DMS53 (cell line): ENCODE measurements at places on chromosomes 12 and 14.

GRCh38 chr14:74829251-74829650 lies 46.7 kb downstream of the PROX2 start:
- DNase-seq: no peak

GRCh38 chr14:100900837-100901390 lies 2.6 kb downstream of the RTL1 start:
- DNase-seq: peak; percentile 11

DNA sequence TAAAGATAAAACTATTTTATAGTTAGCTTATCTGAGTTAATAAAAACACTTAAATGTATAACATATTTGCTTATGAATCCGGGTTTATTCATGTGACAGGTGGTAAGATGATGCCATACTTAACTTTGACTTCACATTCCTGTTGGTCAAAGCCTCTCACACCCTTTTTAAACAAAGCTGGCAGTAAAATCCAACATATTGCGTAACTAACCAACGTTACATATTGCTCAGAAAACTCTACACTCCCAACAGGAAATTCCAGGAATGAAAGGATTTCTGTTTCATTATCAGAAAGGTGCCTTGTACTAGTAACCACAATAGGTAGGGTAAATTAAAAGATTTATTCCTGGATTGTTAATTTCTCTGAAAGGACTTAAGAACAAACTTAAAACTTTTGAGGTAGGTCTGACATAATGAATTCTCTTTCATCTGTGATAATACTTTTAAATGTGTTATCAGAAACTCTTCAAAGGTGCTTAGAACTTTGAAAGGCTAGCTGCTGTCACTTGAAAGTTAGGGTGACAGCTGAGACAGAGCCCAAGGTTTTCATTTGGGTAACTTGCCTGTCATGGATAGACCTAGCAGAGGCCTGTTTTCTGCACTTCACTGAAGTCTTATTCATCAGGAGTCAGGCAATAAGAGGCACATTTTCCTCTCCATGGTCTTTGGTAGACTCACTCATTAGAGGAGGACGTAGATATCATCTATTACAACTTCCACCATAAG lies 23.8 kb upstream of the CATSPERB start:
- peak; percentile 29 for DNase-seq

DNA sequence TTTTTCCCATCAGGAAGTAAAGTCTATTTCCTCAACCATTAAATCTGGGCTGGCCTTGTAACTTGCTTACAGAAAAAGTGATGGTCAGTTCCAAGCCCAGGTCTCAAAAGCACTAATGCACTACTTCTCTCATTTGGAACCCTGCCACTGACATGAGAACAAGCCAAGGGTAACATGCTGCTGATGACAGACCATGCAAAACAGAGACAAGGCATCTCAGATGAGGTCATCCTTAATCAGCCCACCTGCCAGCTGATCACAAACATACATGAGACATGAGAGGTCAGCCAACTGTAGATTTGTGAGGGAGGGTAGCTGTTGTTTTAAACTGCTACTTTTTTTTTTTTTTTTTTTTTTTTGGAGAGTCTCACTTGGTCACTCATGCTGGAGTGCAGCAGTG lies 16.2 kb downstream of the TWF1 start:
- peak; percentile 68 for DNase-seq

DNA sequence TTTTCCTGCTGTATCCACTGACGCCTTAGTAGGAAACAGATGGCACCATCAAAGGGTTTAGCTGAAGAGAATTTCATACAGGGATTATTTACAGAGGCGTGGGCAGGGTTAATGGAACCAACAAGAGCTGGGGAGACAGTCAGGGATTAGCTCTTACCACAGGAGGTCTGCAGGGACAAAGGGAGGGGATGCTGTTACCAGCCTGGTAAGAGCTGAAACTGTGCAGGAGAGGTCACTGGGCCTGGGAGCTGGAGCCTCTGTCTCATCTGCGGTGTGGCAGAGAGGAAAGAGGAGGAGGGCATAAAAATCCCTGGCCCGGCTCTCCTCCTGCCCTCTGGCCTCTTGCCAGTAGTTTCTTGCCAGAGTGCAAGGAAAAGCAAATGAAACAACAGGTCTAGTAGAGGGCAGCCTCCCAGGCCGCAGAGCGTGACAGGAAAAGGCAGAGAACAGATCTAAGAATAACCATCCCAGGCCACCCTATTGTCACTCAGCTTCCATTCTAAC lies 18.9 kb upstream of the POC1B start:
- peak; percentile 90 for DNase-seq

GRCh38 chr14:100777366-100777817 lies 48.5 kb upstream of the MEG3 start:
- no peak for DNase-seq

- DNase-seq: no peak
Observed at GRCh38 chr12:104712968-104713367, 245.1 kb downstream of the SLC41A2 start.

GRCh38 chr12:106141452-106141851 lies 2.7 kb upstream of the NUAK1 start:
- no peak for DNase-seq

DNA sequence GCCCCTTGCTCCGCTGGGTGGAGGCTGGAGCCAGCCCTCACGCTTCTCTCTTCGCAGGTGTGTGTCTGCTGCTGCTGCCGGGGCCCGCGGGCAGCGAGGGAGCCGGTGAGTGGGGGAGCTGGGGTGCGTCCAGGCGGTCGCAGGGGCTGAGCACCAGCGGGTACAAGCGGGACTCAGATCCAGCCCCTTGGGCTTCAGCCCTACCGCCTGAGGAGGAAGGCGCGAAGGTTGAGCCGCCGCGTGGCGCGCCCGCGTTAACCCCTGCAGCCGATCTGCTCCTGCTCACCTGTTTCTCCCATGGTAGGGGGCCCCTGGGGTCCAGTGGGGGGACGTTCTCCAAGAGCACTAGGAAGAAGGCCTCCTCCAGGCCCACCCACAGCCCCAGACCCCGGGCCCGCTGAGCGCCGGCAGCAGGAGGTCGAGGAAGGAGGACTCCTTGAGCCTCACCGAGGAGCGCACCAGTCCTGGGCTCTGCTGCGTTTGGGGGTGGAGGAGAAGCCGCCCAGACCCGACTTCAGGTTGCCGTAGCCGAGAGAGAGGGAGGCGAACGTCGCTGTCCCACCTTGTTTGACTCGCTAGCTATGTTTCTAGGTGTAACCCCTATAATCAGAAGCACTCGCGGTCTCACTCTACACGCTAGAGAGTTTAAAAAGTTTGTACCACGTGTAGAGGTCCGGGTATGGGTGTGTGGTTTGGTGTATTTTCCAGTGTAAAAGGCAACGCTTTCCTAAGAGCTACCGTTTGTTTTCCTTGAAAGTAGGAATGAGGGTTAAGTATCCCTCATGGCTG lies 834 bp downstream of the COCH start:
- peak; percentile 53 for DNase-seq

DNA sequence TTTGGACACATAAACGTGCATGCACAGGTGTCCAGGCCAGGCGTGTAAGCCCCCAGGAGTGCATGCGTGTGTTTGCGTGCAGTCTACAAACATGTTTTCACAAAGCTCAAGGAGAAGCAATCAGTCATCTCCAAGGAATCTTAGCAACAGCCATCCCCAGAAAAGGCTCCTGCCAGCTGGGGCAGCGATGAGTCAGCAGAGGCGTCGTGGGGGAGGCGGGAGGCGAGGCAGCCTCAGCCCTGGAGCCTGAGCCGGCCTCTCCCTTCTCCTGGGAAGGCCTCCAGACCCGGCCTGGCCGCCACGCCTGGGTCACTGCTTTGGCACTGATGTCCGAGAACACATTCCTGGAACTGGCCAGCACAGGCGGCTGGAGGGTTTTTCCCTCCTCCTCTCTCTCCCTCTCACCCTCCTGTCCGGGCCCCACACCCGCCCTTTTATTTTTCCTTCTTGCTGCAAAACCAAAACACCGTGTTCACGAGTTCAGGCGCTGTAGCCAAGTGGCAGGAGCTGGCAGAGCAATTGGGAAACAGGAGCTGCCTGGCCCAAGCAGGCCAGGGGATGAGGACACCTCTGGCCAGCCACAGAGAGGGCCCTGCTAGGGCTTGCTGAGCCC lies 92.7 kb downstream of the LRRC74A start:
- DNase-seq: peak; percentile 89

GRCh38 chr12:121860257-121860656 lies 1.6 kb upstream of the HPD start:
- peak; percentile 58 for DNase-seq

GRCh38 chr12:58888131-58888783 lies 32.0 kb downstream of the LRIG3 start:
- peak; percentile 92 for DNase-seq

DNA sequence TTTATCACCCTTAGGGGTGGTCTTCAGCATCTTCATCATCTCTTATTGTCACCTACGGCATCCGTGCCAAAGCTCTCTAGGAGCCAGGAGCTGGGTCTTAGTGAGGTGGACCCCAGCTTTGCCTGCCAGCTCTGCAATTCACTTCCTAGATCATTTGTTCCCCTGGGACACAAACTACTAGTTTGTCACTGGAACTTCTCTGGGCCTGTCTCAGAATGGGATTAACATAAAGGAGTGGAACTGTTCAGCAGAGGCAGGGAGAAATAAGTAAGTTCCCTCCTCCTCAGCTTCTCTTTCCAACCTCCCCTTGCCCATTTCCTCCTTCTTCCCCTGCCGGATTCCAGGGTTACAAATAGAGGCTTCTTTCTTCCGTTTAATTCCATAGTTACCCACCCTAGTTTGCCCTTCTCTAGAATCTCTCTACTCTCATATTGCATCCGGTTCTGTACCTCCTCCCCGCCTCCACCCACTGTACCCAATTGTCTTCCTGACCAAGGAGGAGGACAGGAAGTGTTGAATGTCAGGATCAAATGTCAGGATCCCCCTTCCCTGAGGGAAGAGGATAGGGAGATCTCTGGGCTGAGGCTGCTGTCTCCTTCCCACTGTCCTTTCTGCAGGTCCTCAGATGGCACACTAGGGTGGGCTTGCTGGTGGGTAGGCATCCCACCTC lies 25.0 kb downstream of the LARP4 start:
- peak; percentile 14 for DNase-seq

GRCh38 chr12:115895247-115895646 lies 382.2 kb downstream of the MED13L start:
- peak; percentile 70 for DNase-seq

DNA sequence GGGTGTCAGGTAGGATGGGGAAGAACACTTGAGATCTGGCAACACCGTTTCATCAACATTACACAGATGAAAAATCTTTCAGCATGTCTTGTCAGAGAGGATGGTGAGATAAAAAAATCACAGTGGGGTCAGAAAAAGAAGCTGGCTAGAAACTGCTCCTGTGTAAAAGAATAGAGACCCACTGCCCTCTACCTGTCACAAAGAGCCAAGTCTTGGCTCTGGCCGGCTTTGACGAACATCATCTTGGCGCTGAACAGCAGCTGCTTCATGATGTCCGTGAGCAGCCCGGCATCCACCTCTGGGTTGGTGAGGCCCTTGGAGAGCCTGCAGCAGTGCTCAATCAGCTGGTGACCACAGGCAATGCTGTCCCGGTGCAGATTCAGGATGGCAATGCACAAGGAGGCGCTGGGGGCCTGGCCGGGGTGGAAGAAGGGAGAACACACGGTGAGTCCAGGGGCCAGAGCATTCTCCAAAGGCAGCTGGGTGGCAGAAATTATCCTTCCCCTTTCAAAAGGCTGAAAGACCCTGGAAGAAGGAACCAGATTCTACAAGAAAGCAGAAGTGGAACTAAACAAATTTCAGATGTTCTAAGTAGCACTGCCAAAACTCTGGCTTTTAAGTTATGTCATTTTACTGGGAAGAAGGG lies 50.2 kb downstream of the ZFYVE26 start:
- peak; percentile 20 for DNase-seq

GRCh38 chr12:120238217-120238616 lies 27.3 kb downstream of the PXN start:
- no peak for DNase-seq

DNA sequence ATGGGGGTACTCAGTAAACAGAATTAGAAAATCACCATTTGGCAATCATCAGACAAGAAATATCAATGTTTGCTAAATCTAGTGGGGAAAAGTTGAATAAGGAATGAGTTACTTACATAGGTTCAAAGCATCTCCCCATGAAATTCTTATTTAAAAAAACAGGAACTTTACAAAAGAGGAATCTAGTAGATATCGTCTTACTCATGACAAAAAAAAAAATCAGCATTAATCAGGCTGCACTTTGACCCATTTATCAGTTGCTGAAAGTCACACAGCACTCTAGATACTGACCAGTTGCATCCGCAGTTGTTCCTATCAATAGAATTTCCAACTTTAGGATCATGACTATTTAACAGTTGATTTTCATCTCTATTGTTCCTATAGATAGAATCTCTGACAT lies 5.8 kb upstream of the DICER1 start:
- no peak for DNase-seq

- DNase-seq: peak; percentile 96
Observed at GRCh38 chr12:122399592-122400373, 22.7 kb downstream of the CLIP1 start.

GRCh38 chr12:21073129-21073528 lies 57.9 kb upstream of the SLCO1B1 start:
- DNase-seq: no peak

DNA sequence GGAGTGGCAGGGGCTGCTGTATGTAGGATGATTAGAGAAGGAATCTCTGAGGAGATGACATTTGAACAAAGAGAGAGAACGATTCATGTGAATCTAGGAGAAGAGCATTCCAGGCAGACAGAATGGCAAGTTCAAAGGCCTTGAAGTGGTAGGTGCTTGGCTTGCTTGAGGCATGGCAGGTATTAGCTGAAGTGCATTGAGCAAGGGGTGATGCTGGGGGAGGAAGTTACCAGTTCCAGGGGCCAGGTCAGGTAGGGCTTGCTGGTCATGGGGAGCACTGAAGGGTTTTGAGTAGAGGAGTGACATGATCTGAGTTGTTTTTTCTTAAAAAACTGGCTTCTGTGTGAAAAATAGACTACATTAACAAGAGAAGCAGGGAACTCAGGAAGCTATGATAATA lies 71.8 kb downstream of the SPATS2 start:
- no peak for DNase-seq

DNA sequence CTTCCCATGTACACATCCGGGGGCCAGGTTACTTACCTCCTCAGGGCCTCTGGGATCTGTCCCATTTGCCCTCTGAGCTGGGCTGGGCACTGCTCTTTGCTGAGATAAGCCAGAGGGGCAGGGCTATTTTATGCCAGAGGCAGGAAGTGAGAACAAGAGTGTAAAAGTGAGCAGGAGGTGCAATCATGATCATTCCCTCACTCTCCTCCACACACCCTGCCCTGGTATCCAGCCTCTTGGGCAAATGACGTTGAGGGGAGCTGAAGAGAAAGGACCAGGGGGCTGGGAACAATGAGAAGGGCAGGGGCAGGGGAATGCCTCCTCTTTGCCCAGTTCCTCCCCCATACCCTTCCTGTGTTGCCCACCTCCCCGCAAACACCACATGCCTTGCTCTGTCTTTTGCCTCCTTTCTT lies 4.2 kb downstream of the LPAR5 start:
- DNase-seq: no peak

DNA sequence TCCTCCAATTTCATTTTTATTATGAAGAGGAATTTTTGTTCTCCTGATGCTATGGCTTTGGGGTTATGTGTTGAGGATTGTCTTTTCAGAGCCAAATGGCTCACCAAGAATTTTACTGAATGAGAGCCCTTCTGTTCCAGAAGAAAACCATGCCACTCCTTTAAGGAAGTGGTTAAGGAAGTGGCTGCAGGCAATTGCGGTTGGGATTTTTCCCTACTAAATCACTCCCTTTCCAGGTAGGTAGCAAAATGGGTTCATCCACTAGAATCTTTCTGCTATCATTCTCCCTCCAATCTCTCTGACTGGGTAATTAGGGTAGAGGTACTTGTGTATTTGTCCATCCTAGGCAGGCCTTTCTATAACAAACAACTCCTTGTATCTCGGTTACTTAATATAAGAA lies 163.1 kb downstream of the TTC8 start:
- DNase-seq: no peak

GRCh38 chr12:53950437-53950773 lies 4.3 kb upstream of the HOXC12 start:
- DNase-seq: no peak

- peak; percentile 51 for DNase-seq
Observed at GRCh38 chr12:29907461-29907860, 123.7 kb upstream of the TMTC1 start.
